ENCODE measurements at places on chromosomes 2 and 18.

DNA sequence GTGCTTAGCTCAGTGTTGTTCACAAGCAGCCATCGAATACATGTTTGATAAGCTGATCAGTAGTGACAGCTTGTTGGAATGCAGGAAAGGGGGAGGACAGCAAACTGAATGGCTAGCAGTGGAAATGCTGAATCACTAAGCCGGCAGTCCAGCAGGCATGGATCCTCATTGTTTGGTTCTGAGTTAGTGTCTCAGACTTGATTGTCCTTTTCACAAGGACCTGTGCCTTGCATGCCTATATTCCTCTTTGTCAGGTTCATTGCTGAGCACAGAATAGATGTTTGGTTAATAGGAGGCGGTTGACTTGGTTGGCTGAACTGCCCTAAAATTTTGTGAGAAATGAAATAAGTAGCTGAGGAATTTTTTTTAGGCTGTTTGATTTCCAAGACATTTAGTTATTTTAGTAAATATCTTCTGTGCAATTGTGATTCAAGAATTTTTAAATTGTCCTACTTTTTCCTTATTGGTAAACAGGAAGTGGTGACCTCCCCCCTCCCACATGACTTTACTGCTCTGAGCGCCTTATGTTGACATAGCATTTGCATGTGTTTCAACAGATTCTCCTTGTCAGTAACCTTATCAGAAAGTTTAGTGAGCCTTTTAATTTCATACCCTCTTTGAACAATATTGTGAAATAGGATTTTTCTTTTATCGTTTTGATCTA is 21.4 kb upstream of the STON1 start:
- no peak for DNase-seq

GRCh38 chr2:169203952-169204351 is 134.6 kb downstream of the DHRS9 start:
- DNase-seq: no peak

DNA sequence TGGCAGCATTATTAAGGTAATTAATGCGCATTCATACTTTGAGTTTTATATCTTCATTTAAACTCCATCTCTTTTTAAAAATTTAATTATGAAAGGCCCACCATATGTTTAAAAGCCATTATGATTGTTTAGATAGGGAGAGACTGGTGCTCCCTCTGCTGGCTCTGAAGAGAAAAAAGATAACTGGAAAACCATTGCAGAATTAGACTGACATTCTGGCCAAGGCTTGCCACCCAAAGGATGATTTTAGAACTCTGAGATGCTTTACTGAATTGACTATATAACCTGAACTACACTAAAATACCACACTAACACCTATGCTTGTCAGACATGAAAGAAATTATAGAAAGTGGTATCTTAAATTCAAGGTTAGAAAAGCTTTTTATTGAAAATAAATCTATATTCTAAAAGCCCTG is 127.6 kb upstream of the SPOPL start:
- peak; percentile 31 for DNase-seq

GRCh38 chr2:183530333-183530901 is 406.2 kb downstream of the NUP35 start:
- DNase-seq: no peak

GRCh38 chr2:161124201-161124600 is 36.0 kb upstream of the TANK start:
- DNase-seq: no peak

DNA sequence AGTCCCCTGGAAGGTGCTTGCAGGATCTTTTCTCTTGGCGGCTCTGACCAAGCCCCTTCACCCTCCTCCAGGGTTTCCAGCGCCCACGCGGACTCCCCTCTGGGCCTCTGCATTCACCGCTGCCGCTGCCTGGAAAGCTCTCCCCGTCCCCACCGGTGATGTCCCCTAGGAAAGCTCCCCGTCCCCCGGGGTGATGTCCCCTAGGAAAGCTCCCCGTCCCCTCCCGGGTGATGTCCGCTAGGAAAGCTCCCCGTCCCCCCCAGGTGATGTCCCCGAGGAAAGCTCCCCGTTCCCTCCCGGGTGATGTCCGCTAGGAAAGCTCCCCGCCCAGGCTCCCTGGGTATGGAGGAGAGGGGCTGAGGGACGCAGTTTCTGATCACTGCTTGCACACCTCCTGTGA is 27.9 kb downstream of the ZAP70 start:
- DNase-seq: no peak

- DNase-seq: no peak
Observed at GRCh38 chr2:191350826-191351225, 105.6 kb downstream of the MYO1B start.

GRCh38 chr2:171173087-171173486 is 12.4 kb upstream of the TLK1 start:
- no peak for DNase-seq

DNA sequence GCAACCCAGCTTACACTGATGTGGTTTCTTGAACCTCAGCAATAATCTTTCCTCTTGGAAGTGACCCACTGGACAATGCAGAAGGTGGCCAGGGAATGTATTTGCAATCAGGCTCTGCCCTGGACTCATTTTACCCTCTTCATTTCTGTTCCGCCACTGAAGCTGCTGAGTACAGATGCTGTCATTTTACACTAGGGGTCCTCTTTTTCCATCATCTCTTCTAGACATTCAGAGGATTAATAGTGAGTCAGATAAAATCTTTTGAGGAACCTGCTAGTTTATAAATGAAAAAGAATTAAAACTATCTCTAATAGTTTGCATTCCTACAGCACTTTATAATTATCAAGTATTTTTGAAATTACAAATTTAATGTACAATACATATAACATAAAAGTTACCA is 87.9 kb upstream of the PNPT1 start:
- DNase-seq: no peak

DNA sequence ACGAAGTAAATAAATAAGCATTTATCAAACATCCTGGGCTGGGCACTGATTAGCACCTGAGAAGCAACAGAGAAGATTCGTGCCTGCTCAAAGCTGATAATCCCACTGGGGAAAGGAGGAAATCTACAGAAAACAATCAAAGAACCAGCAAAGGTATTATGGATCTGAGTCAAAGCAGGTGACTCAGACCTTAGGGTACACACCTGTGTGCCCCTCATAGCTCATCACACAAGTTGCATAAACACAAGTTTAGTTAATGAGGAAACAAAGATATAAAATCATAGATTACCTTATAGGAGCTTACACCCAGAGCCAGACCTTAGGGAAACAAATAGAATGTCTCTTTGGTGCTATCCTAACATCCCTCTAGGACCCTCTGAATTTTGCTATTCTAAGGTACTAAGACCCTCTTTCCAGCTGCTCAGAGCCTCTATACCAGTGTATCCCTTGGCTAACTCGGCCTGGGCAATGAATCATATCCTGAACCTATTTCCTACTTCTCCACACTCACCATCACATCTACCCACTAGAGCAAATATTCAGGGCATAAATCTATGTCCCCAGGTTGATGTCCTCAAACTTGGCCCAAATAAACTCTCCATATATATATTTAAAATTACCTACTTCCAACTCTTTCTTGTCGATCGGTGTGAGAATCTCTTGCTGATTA is 19.3 kb upstream of the CTIF start:
- no peak for DNase-seq

DNA sequence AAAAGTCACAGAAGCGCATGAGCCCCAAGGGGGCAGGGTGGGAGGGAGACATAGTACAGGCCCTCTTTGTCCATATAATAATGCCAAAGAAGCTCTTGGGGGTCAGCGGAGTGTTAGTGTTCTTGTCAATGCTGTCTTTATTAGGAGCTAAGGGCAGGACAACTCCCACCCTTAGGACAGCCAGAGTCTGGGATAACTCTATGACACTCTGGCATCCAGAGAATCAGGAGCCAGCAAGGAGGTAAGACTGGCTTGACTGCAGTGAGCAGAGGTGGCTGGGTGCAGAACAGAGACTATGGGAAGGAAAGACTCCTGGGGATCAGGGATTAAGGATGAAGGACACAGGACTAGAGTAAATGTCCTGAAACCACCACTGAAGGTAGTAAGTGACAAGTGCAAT is 19.0 kb upstream of the HNMT start:
- no peak for DNase-seq

DNA sequence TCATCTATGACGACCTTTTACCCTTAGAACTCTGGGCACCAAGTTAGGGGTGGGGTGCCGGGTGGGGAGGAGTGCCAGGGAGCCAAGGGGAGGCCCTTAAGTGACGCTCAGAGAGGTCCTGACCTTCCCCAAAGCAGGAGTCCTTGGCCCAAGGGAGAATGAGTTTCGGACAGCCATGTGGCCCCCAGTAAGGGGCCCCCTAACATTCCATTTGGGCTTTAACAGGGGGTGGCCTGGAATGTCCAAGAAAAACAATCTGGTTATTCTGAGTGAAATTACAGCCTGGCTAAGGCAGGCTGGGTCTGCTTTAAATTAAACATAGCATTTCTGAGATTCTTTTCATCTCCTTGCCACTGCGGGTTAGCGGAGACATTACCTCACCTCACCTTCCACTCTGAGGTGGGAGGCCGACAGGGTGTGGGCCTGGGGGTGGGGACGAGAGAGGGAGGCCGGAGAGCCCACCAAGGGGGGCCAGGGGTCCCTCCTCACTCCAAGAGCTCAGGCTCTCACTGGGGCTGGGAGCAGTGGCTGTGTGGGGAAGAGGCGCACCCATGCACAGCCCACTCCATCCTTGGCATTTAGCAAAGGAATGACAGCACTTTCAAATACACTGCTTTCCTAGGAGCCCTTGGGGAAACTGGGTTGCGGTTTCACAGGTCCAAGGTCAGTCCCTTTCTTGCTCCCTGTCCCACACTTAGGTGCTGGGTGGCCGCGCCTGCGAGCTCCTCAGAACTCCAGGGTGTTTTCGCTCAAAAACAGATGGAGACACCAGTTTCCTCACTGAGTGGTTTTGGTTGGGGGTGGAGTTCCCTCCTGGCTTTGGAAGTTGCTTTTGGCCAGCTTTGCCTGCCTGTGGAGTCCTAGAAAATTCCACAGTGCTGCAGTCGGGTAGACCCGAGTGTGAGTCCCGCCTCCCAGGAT is 107.4 kb downstream of the POLR1A start:
- DNase-seq: no peak

GRCh38 chr2:23617811-23618215 is 232.8 kb downstream of the KLHL29 start:
- DNase-seq: no peak

DNA sequence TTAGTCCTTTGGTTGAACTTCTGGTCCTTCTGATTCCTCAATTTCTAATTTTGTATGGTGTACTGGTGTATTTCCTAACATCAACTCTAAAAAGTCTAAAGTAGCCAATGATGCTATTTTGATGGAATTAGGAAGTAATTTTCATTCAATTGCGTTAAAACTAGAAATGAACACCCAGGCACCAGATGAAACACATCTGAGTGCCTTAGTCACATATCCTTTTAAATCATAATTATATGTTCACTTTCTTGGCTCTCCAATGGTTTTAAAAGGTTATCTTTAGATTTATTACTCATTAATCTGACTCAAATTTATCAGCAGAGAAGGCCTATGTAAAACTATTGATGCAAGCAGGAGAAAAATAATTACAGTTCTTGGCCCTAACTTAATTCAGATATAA is 119.7 kb downstream of the GAREM1 start:
- DNase-seq: no peak

DNA sequence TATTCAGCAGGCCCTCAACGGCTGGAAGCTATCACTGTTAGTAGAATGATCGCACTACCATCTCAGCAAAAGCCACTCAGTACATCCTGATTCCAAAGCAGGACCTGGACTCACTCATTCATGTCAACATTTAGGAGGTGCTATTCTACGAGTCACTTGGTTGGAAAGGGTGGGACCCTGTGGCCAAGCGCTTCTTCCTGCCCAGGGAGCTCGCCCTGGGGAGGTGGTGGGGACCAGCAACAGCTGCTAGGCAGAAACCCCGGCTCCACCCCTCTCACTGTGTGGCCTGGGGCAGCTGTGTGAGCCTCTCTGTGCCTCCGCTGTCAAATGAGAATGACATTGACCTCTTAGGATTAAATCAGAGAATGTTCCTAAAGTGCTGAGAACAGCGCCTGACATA is 231.4 kb downstream of the EIPR1 start:
- DNase-seq: peak; percentile 39

GRCh38 chr2:123563515-123563914 is 461.6 kb upstream of the CNTNAP5 start:
- DNase-seq: no peak

Measured in OCI-LY7 (cell line).